T47D (cell line): ENCODE measurements at places on chromosomes 1 and 21.

GRCh38 chr1:179831852-179832699 is 45.5 kb downstream of the TOR1AIP2 start:
- DNase-seq, result no peak

GRCh38 chr21:35150562-35151226 is 101.6 kb upstream of the RUNX1 start:
- no peak for DNase-seq

- no peak for DNase-seq
Observed at GRCh38 chr1:72186733-72187307, 95.5 kb downstream of the NEGR1 start.

GRCh38 chr1:41515131-41515678 is 30.7 kb upstream of the EDN2 start:
- DNase-seq, result peak; percentile 59

DNA sequence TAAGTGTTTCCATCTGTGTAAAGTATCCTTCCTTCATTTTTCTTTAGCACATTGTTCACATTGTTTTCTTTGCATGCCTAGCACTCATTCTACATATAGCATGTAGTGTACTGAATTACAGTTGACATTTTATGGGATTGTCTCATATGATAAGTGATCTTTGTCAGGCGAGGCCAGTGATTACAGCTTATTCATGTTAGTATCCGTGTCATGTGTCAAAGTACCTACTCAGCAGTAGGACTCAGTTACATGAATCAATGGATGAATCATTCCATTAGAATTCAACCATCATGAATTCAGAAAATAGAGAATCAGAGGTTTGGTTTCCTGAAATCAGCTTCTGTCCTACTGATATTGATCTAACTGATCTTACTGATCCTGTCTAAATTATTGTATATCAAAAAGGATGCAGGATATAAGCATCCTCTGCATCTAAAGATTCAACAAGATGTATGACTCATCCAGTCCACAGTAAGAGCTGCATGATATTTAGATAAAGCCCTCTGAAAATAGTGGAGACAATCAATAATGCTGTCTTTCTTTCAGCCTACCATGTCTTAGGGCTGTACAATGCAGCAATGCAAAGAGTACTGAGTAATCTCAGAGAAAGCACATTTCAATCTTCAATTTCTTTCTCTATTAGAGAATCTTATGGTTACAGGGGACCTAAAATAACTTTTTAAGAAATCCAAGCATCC is 20.7 kb upstream of the HRNR start:
- no peak for DNase-seq

GRCh38 chr1:227919906-227920305 is 27.8 kb downstream of the WNT9A start:
- no peak for DNase-seq

GRCh38 chr1:51285055-51285454 is 45.3 kb downstream of the TTC39A start:
- DNase-seq, result no peak

DNA sequence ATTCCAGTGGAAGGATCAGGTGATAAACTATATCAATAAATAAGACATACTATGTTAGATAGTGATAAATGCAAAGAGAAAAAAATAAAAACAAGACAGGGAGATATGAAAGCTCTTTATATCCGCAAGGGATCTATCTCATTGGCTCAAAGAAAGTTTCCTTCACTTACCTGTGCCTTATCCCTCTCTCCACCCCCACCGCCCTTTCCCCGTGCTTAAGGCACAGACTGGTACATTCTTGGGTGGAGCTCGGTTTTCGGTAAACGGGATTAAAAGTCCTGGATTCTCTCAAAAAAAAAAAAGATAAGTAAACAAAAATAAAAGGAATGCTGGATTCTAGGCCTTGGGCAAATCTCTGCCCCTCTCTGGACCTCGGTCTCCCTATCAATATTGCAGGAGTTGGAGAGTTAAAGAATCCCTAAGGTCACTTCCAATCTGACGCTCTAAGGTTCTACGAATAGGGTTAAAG is 593 bp upstream of the DNAJC16 start:
- no peak for DNase-seq

DNA sequence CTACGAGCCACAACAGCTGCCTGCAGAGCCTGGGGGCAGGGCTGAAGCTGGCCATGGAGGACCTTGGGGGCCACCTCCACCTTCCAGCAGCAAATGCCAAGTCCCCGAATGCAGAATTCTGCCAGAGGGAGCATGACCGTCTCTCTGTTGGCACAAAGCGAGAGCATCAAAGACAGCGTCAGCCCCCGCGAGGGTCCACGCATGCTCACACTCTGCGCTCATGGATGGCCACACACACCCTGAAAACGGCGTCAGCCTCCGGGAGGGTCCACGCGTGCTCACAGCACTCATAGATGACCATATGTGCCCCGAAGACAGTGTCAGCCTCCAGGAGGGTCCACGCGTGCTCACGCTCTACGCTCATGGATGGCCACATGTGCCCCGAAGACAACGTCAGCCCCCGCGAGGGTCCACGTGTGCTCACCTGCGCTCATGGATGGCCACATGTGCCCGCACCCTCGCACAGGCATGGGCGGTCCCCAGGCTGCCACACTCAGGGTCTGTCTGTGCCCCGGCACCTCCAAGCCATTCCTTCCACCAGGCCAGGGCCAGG is 46.5 kb downstream of the MORN1 start:
- DNase-seq, result no peak

- DNase-seq, result no peak
Observed at GRCh38 chr1:237681210-237681609, 209.5 kb downstream of the ZP4 start.

GRCh38 chr1:33182896-33183295 is 1.1 kb upstream of the TRIM62 start:
- DNase-seq, result no peak

DNA sequence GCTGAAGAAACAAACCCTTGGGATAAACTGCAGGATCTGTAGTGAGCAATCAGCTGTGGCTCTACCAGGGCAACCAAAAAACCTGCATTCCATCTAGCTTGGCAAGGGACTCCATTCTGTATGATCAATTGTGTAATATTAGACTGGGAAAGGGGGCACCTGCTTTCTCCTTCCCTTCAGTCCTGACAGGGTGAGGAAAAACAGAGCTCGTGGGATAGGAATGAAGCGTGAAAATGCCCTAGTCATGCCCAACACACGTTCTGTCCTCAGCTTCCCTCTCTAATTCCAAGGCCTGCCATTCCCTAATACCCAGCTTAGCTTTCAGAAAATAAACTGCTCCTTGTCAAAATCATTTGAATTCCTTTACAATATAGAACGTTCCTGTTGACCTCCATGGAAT is 442.3 kb downstream of the PLPP3 start:
- no peak for DNase-seq

DNA sequence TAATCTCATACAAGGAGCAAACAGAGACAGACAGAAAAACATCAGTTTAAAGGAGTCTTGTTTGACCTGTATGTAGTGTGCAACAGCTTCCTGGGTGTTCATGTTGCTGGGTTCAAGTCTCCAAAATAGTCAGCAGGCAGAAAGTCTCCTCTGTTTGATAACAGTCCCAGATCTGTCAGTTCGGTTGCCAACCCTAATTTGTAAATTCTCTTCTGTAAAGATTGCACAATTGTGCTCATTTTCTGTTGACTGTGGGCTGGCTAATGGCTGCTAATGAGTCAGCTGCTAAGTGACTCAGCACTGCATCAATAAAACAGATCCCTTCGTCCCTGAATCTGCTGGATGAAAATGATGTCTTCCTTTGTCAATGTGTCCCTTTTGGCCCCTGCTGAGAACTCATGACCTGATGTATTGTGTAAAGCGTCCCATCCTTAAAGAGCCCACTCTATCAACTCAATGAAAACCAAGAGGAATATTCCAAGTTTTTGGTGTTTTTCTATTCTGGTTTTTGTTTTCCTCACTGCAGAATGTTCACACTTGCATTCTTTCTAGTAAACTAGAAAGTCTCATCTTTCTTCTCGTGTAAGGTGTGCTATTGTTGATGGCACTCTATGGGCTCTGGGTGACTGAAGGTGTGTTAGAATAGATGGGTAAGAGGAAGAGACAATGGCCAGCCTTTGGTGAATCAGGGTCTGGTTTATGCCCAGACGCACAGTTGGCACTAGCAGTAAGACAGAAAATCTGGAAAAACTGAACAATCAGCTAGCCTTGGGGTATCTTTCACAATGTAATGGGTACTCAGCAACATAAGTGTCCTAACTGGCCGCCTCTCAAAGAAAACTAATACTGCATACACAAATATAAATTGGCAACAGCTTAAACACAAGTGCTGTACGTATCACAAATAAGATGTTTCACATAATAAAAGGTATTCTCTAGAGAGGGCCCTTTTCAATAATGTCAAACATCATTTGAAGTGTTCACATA is 75.1 kb upstream of the SIPA1L2 start:
- no peak for DNase-seq

- DNase-seq, result no peak
Observed at GRCh38 chr1:78240755-78241154, 195.0 kb downstream of the GIPC2 start.
